Stimulated activated CD8-positive, alpha-beta memory T cell treated with anti-CD3 and anti-CD28 coated beads, Interleukin-7, amount 100 ng/mL, for 1 hour (primary cell): ENCODE measurements at places on chromosomes 5 and 9.

GRCh38 chr5:148791334-148791667, 35.1 kb upstream of the ADRB2 start:
- no peak for DNase-seq

DNA sequence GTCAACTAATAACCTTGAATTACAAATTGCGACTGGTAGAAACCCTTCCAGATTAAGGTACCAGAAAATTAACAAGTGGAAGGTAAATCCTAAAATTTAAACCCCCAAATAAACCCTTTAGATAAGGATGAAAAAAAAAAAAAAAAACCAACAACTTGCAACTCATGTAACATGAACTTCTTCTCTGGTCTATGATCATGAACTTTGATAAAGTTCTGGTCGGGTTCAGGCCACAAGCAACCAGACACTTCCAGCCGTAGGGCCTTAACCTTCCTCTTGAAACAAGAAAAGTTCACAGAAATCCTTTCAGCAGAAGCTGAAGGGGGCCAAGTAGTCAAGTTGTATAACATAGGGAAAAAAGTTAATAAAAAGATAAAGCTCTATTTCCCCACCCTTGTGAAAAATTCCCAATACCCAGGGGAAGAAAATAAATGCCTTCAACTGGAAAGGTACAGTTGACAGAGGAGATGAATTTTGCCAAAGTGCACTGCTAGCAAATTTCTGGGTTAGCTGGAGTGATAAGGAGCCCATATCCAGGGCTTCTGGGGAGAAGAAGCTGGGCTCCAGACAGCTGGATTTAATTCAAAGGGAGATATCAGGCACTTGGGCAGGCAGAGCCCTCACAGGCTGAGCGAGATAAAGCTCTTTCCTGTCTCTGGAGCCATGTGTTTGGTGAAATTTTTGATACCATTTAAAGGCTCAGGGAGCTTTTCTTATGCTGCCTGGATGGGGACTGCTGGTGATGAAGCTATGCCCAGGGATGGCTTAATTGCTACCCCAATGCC, 234.2 kb upstream of the PANK3 start:
- DNase-seq, result no peak

- no peak for DNase-seq
Observed at GRCh38 chr5:124823380-124823779, 76.9 kb upstream of the ZNF608 start.

- DNase-seq, result no peak
Observed at GRCh38 chr9:133151041-133151440, 12.7 kb downstream of the GBGT1 start.

- no peak for DNase-seq
Observed at GRCh38 chr9:136019681-136020060, 58.5 kb upstream of the UBAC1 start.

DNA sequence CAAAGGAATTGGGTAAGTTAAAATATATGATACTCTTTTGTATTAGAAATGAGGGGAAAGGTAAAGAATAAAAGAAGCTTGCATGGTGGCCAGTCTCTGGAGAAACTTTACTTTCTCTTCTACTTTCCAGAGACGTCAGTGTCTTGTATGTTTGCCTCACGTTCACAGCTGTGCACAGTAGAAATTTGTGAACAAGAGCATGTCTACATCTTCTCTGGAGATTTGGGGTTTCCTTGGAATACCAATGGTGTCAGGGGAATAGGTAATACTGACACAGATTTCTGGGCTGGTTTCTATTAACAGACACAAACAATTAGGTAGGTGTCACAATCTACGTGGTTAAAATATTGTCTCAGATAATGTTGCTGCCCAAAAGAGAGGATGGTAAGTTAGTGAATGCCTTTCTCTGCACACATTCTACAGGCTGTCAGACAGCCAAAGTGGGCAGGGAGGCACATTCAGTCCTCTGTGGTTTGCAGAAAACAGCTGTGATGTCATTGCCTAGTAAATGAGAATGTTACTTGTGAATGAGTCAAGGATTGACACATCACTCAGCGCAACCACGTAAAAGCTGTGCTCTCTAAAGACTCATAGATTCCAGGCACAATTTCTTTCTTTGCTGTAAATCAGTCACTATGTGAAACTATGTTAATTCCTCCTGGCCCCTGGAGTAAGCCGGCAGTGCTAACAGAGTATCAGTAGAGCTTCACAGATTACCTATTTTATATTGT, 397.1 kb downstream of the MAN2A1 start:
- no peak for DNase-seq

DNA sequence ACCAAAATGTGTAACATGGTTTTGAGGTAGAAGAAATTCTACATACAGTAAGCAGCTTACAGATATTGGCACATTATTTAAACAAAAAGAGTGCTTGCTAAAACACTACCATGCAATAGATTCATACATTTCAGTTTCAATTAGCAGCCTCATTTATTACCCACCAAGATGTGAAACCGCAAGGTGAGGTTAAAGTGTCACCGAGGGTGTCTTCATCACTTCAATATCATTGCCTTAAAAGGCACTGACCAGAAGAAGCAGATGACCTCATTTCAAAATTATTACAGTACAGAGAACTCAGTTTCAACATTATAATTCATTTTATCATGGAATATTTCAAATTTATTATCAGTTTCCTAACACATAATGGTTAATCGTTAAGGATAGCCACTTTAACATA, 302.2 kb downstream of the ISL1 start:
- DNase-seq, result no peak

DNA sequence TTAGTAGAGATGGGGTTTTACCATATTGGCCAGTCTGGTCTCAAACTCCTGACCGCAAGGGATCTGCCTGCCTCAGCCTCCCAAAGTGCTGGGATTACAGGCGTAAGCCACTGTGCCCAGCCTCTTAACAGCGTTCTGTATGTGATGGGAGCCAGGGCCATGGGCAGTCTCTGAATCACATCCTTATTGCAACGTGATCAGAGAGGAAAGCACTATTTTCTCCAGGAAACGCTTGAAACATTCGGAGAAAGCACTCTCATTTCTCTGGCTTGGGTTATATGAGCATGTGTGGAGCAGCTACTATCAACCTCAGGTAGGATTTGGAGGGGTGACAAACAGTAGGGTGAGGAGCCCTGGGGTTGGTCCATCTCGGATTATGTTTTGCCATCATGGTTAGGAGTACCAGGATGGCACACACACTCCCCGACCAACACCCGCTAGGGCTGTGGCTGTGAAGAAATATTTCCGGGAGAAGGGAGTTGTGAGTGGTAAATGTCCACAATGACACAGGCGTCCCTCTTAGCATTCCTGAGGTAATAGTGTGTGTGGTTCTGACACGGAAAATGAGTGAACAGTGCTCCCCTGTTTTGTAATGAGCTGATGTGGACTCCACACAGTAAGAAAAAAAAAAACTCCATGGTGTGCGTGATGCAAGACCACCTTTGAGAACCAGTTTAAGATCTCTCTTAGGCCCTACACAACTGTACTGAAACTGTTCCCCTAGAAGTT, 406.2 kb upstream of the ZNF608 start:
- no peak for DNase-seq

- DNase-seq, result no peak
Observed at GRCh38 chr9:77099388-77099787, 77.9 kb upstream of the VPS13A start.

DNA sequence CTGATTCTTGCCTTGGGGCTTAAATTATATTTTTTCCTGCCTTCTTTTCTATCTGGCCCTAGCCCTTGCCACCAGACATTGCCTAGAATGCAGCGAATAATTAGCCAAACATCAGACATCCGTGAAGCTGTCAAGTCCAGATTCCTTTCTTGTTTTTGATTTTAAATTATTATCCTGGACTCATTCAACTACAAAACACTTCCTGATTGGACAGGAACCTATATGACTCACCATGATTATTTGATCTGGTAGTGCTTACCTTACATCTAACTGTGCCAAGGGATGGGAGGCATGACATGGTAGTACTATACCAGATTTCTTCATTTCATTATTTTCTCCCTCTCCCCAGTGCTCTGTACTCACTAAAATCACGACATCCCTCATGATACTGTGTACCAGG, 829.6 kb downstream of the TLR4 start:
- DNase-seq, result no peak

DNA sequence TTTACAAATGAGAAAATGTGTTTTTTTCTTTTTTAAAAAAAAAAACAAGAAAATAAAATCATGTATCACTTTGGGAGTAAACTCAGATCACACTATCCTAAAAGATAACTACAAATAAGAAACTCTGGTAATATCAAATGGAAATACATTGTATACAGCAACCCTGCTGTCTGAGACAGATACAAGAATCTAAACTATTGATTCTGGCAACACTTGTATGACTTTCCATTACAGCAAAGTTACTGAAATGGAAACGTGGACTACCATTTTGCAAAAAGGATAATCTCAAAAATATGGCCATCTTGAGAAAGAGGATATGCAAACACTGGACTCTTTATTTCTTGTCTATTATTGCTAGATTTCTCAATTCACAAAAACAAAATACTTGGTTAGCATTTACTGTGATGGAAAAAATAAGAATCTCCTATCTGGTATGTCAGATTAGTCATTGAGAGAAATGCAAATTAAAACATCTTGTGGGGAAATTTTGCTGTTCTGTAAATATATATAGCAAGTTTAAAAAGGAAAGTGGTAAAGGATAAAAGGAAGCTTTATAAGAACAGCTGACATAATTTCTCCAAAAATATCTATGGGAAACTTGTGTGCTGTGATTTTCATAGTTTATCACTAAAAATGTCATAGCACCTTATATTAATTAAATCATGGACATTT, 112.9 kb upstream of the FER start:
- DNase-seq, result no peak

DNA sequence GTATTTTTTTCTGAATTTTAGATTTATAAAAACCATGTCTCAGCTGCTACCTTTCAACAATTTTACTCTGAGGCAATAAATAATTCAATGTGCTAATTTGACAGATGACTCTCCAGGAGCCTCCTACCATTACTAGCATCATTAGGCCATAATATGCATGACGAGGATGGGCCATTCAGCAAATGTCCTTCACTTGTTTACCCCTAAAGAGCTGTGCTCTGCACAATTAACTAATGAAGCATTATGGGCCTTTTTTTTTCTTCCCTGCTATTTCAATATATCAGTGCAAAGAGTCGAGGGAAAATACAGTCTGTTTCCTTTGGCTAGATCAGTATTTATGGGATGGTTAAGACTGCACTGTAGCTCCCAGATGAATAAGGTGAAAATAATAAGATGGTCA, 627.2 kb downstream of the ISL1 start:
- no peak for DNase-seq

DNA sequence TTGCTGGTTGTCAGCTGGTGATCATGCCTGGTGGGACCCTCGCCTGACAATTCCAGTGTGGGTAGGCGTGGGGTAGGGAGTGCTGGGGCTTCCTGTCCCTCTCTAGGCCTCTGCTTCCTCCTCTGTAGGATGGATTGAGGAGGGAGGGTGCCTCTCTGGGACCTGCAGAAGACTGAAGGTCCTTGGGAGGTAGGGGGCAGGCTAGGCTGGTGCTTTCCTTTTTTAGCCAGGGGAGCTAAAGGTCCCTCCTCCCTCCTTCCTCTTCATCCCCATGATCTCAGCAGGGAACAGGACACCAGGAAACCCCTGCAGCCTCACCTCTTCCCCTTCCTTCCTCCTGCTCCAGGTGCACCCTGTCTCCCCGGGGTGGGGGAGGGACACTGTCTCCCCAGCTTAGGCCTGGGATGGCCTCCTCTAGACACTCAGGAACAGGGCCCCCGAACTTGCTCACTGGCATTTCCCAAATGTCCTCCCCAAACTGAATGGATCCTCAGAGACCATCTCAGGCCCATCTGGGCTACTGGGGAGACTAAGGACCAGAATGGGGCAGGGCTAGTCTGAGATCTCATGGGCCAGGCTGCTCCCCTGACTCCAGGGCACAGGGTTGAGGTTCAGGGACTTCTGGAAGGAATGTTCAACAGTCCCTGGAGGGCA, 8.4 kb downstream of the SH2D3C start:
- no peak for DNase-seq

- DNase-seq, result no peak
Observed at GRCh38 chr5:120614531-120615180, 150.6 kb downstream of the PRR16 start.

DNA sequence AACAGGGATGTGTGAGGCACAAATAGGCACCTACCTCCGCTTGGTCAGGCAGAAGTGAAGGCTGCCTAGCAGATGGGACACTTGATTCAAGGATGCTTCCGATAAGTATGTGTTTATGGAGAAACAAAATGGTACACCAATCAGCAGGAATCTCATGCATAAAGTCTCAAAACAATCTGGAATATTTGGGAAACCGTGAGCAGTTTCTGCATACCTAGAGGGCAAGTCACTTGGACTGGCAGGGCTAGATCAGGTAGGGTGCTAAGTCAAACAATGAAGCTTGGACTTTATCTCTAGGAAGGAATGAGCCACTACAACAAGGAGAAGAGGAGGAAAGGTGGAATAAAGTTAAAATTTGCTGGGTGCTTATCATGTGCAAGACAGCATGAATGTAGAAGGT, 5.5 kb downstream of the EPB41L4A start:
- DNase-seq, result no peak

DNA sequence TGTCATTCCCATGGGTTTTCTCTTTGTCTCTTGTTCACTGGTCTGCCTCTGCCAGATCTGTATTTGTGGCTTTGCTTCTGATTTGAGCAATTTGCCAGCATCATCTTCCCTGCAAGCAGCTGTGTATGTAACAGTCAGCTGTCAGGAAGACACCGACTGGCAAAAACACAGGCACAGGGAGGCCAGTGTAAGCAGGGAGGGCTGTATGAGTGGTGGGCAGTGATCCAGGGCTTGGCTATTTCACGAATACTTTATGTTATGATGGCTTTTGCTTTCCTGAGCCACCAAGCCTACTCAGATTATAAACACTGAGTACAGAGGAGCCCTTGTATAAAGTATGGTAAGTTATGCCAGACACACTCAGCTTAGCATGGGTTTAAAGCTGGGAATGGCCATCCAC, 11.6 kb downstream of the BNIP1 start:
- no peak for DNase-seq

- no peak for DNase-seq
Observed at GRCh38 chr5:128472036-128472435, 66.0 kb downstream of the FBN2 start.

DNA sequence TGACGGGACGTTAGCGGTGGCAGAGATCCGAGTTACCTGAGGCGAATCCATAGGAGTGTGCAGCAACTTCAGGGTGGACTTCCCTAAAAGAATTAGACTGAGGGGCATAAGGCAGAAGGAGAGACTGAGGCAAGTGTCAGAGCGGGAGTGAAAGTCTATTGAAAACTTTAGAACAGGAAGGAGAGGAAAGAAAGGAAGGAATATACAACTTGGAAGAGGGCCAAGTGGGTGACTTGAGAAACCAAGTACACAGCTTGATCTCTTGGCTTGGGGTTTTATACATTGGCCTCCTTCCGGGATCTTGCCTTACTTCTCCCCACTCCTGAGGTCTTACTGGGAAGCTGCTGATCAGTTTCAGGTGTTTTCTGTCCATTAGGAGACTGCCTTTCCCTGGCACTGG, 84.9 kb downstream of the SNX18 start:
- DNase-seq, result no peak

- no peak for DNase-seq
Observed at GRCh38 chr9:110536822-110537221, 42.7 kb downstream of the SVEP1 start.

DNA sequence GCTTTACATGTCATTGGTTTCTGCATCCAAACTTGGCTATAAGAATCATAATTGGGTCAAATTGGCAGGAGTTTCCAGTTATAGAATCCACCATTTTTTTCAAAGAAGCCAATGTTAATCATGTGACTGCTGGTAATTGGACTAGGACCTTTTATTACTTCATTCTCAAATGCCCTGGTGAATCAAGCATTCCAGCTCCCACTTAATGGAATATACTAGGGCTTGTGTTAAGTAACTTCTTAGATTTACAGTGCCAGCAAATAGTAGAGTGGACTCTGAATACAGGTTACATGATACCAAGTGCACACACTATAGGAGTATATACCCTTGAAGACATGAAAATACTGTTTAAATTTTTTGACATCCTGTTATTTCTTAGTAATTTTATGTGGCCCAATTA, 96.7 kb downstream of the NUDT12 start:
- DNase-seq, result no peak
